Activated T-cell treated with anti-CD3 and anti-CD28 coated beads, Interleukin-2, amount 50 U/mL, for 24 hours (primary cell): ENCODE measurements at places on chromosomes 3 and 15.

GRCh38 chr3:106578911-106579310 lies 710.1 kb upstream of the CBLB start:
- peaks cover 4% of the 10 kb centered on the region for H3K27me3 ChIP-seq
- DNase-seq: no peak
- H3K4me1 ChIP-seq: peaks cover 2% of the 10 kb centered on the region
- no peak overlapping the region for H3K4me3 ChIP-seq
- H3K36me3 ChIP-seq: no peaks in the 10 kb centered on the region

GRCh38 chr15:51093839-51094605 lies 684 bp downstream of the TNFAIP8L3 start:
- H3K27me3 ChIP-seq: peaks cover 89% of the 10 kb centered on the region
- H3K36me3 ChIP-seq: no peaks in the 10 kb centered on the region
- DNase-seq: no peak
- H3K27ac ChIP-seq: no peak overlapping the region
- H3K4me3 ChIP-seq: peak overlapping the region; percentile 60

DNA sequence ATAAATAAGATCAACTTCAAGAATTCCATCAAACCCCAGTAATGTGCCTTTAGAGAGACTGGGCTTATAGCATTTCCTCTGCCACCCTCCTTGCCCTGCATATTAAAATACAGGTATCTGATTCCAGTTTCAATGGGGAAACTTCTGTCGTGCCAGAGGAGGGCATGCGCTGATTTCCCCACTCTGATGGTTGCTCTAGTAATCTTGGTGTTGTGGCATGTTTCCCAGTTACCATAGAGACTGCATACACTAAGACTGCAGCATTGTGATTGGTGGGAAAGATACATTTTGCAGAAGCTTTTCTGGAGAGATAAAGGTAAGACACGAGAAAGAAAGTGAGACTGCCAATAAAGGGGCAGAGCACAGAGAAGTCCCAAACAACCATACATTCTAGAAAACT lies 225.6 kb downstream of the TIGIT start:
- H3K4me1 ChIP-seq: no peaks in the 10 kb centered on the region
- DNase-seq: no peak
- H3K27ac ChIP-seq: no peak overlapping the region
- no peaks in the 10 kb centered on the region for H3K27me3 ChIP-seq

DNA sequence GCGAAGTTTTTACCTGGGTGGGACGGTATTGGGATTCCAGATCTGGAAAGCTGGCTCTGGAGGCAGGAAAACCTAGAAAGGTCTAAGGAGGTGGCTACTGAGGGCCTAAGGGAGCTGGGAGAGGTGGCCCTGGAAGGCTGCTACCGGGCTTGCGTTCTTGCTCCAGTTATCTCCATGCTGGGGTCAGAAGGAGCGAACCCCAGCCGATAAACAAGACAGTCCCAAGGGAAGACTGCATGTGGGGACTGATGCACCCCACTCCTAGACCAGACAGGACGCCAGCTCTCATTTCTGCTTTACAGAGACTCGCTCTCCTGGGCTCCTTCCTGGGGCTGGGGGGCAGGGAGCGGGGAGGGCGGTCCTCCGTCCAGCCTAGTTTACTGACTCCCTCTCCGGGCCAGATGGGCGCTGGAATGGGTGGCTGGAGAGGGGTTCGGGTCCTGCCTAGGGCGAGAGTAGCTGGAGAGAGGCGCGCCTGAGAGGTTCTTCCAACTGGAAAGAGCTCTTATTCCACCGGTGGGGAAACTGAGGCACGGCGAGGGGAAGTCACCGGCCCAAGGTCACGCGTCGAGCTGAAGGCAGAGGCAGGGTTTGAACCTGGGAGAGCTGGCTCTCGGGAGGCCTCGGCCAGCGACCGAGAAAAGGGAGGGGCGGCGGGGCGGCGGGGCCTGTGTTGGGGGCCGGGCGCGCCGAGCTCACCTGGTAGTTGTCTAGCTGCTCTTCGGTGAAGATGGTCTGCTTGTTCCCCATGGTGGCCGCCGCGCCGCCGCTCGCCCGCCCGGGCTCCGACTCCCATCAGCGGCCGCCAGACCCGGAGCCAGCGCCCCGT lies 565 bp downstream of the CIB2 start:
- H3K36me3 ChIP-seq: peaks cover 5% of the 10 kb centered on the region
- H3K4me1 ChIP-seq: peaks cover 25% of the 10 kb centered on the region
- peak overlapping the region; percentile 71 for H3K27ac ChIP-seq

GRCh38 chr3:186003610-186004009 lies 65.8 kb upstream of the TRA2B start:
- no peaks in the 10 kb centered on the region for H3K36me3 ChIP-seq
- peaks cover 35% of the 10 kb centered on the region for H3K27me3 ChIP-seq
- no peak for DNase-seq
- no peak overlapping the region for H3K27ac ChIP-seq
- no peak overlapping the region for H3K4me3 ChIP-seq
- H3K4me1 ChIP-seq: peaks cover 12% of the 10 kb centered on the region

DNA sequence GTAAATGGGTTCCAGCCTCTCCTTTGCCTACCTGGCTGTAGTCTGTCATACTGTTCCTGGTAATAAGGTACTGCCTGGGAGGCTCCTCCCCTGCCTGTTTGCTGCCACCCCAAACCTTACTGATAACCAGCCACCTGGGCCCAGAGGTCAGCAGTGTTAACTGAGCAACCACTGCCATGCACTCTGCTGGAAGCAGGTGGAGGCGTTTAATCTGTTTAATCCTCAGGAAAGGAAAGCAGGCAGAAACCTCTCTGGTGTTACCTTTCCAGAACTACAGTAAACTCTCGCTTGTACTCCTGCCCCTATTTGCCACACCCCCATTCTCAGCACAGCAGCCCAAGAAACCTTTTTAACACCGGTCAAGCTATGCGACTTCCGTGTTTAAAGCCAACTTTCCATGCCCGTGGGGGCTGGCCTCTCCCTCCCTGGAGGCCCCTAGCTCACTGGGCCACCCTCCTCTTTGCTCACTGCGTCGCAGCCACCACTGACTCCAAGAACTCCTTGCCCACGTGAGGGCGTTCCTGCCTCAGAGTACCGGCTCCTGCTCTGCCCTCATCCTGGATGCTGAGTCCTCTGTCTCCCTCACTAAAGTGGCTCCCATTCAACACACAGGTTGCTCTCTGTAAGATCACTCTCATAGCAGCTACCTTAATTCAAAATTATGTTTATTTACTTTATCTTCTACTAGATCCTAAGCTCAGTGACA lies 8.3 kb downstream of the BDH1 start:
- no peak overlapping the region for H3K27ac ChIP-seq
- H3K4me3 ChIP-seq: no peak overlapping the region
- peaks cover 17% of the 10 kb centered on the region for H3K4me1 ChIP-seq
- H3K27me3 ChIP-seq: no peaks in the 10 kb centered on the region
- no peak for DNase-seq
- peaks cover 80% of the 10 kb centered on the region for H3K36me3 ChIP-seq

GRCh38 chr3:148101061-148101460 lies 596.6 kb upstream of the AGTR1 start:
- no peaks in the 10 kb centered on the region for H3K36me3 ChIP-seq
- H3K27ac ChIP-seq: no peak overlapping the region
- no peaks in the 10 kb centered on the region for H3K27me3 ChIP-seq
- no peak for DNase-seq
- no peaks in the 10 kb centered on the region for H3K4me1 ChIP-seq
- no peak overlapping the region for H3K4me3 ChIP-seq

DNA sequence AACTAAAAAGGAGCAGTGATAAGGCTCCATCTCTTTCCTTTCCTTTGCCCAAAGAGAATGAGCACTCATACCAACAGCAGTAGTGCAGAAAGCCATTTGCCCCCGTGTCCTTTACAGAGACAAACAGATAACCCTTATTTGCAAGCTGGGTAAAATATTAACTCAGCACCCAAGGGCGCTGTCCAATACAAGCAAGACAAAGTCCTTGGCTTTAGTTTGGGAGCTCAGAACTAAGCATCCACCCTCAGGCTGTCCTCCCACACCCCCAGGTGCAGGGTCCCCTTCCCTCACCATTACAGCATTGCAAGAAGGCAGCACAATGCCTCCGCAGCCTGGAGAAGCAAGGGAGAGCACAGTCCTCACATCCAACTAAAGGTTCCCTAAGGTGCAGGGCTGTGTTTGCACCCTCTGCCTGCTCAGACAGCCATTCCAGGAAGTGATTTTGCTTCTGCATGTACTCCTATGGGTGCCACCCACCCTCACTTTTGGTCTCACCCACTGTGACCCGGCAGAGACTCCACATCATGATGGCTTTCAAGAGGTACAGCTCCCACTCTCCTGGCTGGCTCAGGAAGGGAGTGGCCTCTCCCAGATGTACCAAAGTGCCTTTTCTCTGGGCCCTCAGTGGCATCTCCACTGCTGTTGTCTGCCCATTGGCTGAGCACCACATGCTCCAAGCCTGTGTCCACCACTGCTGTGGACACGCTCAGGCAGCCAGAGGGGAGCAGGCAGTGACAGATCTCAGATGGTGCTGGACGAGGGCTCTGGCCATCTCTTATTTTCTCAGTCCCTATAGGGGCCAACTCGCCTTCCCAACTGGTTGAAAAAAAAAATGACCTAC lies 34.1 kb upstream of the HES1 start:
- H3K4me1 ChIP-seq: peaks cover 21% of the 10 kb centered on the region
- no peak overlapping the region for H3K4me3 ChIP-seq
- no peak overlapping the region for H3K27ac ChIP-seq
- peaks cover 54% of the 10 kb centered on the region for H3K27me3 ChIP-seq
- no peaks in the 10 kb centered on the region for H3K36me3 ChIP-seq

GRCh38 chr3:127848131-127849129 lies 26.1 kb upstream of the MGLL start:
- no peaks in the 10 kb centered on the region for H3K36me3 ChIP-seq
- no peak overlapping the region for H3K4me3 ChIP-seq
- DNase-seq: no peak
- no peak overlapping the region for H3K27ac ChIP-seq
- peaks cover 17% of the 10 kb centered on the region for H3K27me3 ChIP-seq
- H3K4me1 ChIP-seq: no peaks in the 10 kb centered on the region

- H3K27me3 ChIP-seq: no peaks in the 10 kb centered on the region
- no peak for DNase-seq
- H3K36me3 ChIP-seq: no peaks in the 10 kb centered on the region
- no peaks in the 10 kb centered on the region for H3K4me1 ChIP-seq
These were observed 20.9 kb upstream of the RBP1 start for GRCh38 chr3:139560411-139560810.

DNA sequence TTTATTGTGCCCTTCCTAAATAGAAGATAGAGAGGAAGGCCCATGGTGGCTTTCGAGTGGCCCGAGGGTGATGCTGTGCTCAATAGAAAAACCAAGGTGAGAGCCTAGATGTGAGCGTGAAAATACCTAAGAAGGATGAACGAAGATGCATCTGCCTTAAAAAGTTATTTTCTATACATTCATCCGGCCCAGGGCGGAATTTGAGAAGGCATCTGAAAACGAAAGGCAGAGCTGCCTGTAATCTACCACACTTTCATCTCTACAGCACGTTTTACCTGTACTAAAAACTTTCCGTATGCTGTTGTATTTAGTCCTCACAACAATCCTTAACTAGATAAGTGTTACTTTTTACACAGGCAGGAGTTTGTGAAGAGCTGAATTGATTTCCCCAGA lies 1.4 kb downstream of the DUT start:
- no peaks in the 10 kb centered on the region for H3K27me3 ChIP-seq
- H3K4me3 ChIP-seq: peak overlapping the region; percentile 95
- peak overlapping the region; percentile 98 for H3K27ac ChIP-seq
- DNase-seq: peak; percentile 34

- H3K27ac ChIP-seq: peak overlapping the region; percentile 76
- no peaks in the 10 kb centered on the region for H3K27me3 ChIP-seq
- H3K36me3 ChIP-seq: peaks cover 76% of the 10 kb centered on the region
- H3K4me1 ChIP-seq: peaks cover 6% of the 10 kb centered on the region
- no peak for DNase-seq
These were observed 18.7 kb downstream of the FBXL22 start for GRCh38 chr15:63615935-63616334.

- peaks cover 55% of the 10 kb centered on the region for H3K36me3 ChIP-seq
- peaks cover 52% of the 10 kb centered on the region for H3K4me1 ChIP-seq
- H3K27me3 ChIP-seq: no peaks in the 10 kb centered on the region
- DNase-seq: peak; percentile 83
- peak overlapping the region; percentile 86 for H3K27ac ChIP-seq
These were observed 2.5 kb downstream of the ANP32A start for GRCh38 chr15:68818066-68818768.

GRCh38 chr3:133211856-133212255 lies 173.7 kb downstream of the TMEM108 start:
- peaks cover 8% of the 10 kb centered on the region for H3K27me3 ChIP-seq
- H3K4me1 ChIP-seq: peaks cover 21% of the 10 kb centered on the region
- H3K36me3 ChIP-seq: no peaks in the 10 kb centered on the region
- no peak overlapping the region for H3K27ac ChIP-seq

- H3K27ac ChIP-seq: no peak overlapping the region
- peaks cover 4% of the 10 kb centered on the region for H3K4me1 ChIP-seq
- H3K36me3 ChIP-seq: no peaks in the 10 kb centered on the region
- H3K27me3 ChIP-seq: peaks cover 4% of the 10 kb centered on the region
These were observed 51.9 kb downstream of the WWTR1 start for GRCh38 chr3:149605902-149606301.

GRCh38 chr15:99992611-99993231 lies 259.5 kb upstream of the LYSMD4 start:
- peaks cover 31% of the 10 kb centered on the region for H3K36me3 ChIP-seq
- H3K4me3 ChIP-seq: no peak overlapping the region
- DNase-seq: peak; percentile 9

DNA sequence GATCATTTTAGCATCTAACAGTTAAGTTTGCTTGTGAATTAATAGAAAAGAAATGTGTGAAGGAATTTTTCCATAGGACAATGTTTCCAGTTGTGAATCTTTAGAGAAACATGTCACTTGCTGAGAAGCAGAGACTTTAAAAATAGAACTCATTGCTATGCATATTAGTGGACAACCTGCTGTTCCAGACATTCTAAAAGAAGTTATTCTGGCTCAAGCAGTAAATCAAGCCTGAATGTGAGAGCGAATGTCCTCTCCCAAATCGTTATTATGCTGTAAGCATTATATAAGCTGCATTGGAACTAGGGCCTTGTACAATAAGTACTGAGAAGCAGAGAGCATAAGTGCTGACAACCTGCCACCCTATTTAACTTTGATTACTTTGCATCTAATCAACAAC lies 990.9 kb downstream of the PLOD2 start:
- DNase-seq: no peak
- H3K36me3 ChIP-seq: no peaks in the 10 kb centered on the region
- no peaks in the 10 kb centered on the region for H3K4me1 ChIP-seq

DNA sequence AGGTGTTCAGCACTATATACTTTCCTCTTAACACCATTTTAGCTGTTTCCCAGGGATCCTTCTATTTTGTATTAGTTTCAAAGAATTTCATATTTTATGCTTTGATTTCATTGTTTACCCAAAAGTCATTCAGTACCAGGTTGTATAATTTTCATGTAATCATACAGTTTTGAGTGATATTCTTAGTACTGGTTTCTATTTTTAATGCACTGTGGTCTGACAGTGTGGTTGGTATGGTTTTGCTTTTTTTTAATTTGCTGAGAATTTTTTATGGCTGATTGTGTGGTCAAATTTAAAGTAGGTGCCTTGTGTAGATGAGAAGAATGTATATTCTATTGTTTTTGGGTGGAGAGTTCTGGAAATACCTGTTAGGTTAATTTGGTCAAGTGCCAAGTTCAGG lies 323.4 kb upstream of the EPHA6 start:
- H3K27ac ChIP-seq: no peak overlapping the region
- H3K27me3 ChIP-seq: no peaks in the 10 kb centered on the region
- H3K36me3 ChIP-seq: no peaks in the 10 kb centered on the region
- DNase-seq: no peak
- no peaks in the 10 kb centered on the region for H3K4me1 ChIP-seq
- no peak overlapping the region for H3K4me3 ChIP-seq

GRCh38 chr15:88022716-88023115 lies 233.8 kb downstream of the NTRK3 start:
- H3K36me3 ChIP-seq: no peaks in the 10 kb centered on the region
- H3K27me3 ChIP-seq: peaks cover 3% of the 10 kb centered on the region
- H3K4me1 ChIP-seq: no peaks in the 10 kb centered on the region
- DNase-seq: no peak
- H3K27ac ChIP-seq: no peak overlapping the region
